ENCODE measurements at places on chromosomes 6 and 20.
A peak's percentile ranks its signal among the peaks of the same experiment; 100 is the strongest.

- no peak for DNase-seq
Observed at GRCh38 chr20:32495217-32495565, 89.9 kb downstream of the NOL4L start.

GRCh38 chr20:30816182-30816645 lies 441.2 kb upstream of the DEFB115 start:
- DNase-seq: peak; percentile 30

- no peak for DNase-seq
Observed at GRCh38 chr6:98469141-98469540, 365.2 kb upstream of the POU3F2 start.

GRCh38 chr6:52221302-52221701 lies 23.0 kb downstream of the IL17F start:
- DNase-seq: peak; percentile 56

GRCh38 chr20:61949714-61950640 lies 115.7 kb downstream of the TAF4 start:
- no peak for DNase-seq

GRCh38 chr6:122610690-122611455 lies 668 bp downstream of the PKIB start:
- DNase-seq: no peak

All from T-helper 1 cell (primary cell).